CD8-positive, alpha-beta memory T cell (primary cell): ENCODE measurements at places on chromosomes 5 and 9.

DNA sequence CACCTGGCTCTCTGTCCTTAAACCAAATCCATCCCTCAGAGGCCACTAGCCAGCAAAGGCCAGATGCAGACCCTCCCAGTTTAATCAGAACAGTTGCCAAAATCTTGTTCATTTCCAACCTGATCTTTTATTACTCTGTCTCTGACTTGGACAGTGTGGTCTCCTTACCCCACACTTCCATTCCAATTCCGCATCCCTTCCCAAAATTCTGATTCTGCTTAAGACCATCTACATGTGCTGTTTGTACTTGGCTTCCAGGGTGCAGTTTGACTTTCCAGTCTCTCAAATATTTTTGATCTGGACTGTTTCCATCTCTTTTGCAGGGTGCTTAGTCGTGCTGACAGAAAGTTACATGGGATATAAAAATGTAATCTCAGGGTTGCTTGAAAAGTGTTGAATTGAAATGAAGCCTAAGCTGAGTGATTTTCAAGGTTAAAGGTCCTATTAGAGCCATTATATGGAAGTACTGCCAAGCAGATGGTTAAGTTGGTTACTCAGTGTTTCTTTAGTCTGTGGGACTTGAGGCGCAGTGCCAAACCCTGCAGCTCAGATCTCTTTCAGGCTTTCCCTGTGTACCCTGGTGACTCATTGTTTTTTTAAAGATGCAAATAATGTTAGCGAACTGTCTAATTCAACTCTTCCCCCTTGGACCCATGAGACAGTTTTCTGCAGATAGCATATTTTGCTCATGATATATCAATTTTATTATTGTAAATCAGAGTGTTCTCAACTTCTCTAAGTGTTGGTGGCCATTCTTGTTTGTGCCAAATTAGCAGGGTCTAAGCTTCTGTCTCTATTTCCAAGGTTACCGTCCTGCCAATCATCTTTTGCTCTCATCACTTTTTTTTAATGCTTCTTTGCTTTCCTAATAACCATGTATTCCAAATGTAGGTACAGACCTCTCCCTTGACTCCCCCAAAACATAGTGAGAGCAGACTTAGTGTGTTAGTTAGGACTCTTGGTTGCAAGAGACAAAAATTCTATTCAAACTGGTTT, 18.2 kb upstream of the DCP2 start:
- DNase-seq: no peak

DNA sequence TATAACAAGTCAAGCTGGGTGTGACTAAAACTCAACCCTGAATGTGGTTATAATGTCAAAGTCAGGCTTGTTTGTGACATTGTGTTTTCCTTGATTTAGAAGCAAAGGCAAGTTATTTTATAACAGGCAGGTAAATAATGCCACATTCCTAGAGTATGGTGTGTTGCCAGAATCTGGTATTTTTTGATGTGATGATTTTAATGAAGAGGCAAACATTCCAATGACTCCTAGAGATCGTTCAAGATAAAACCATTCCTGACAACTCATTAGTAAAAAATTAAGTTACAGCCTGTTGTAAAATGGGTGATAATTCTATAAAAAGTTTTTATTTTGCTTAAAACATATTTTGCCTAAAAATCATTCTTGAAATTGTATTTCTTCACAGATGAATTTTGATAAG, 60.0 kb downstream of the RAB14 start:
- no peak for DNase-seq

DNA sequence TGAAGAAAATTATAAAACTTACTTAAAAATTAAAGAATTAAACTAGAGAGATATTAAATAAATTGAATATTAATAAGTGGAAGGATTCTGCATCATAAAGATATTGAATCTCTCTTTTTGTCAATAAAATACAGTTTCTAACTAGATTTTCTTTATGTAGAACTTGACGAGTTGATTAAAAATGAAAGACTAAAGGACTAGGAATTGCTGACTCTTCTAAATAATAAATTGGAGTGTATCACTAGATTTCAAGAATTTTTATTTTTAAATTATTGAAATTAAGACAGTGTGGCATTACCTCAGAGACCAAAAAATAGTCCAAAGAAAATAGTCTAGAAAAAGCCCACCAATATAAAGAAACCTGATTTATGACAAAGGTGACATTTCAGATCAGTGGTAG, 492.4 kb downstream of the CETN3 start:
- DNase-seq: no peak

DNA sequence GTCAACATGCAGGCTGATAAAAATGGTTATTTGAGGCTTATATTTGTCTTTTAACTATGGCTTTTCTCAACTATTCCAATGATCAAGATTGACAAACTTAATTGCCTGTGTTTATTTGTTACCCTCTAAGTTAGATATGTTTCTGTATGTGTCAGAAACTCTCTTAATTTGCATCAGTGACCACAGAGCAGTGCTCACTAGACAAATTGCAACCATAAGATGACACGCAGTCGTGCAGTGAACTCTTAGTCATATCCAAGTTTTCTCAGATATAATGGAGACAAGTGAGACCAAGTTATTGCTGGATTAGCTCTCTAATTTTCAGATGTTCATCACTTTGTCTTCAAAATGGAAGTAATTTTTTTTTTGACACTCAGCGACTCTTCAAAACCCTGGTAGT, 342.2 kb upstream of the RFX3 start:
- no peak for DNase-seq

GRCh38 chr9:88358723-88359122, 29.5 kb upstream of the SPIN1 start:
- DNase-seq: no peak

DNA sequence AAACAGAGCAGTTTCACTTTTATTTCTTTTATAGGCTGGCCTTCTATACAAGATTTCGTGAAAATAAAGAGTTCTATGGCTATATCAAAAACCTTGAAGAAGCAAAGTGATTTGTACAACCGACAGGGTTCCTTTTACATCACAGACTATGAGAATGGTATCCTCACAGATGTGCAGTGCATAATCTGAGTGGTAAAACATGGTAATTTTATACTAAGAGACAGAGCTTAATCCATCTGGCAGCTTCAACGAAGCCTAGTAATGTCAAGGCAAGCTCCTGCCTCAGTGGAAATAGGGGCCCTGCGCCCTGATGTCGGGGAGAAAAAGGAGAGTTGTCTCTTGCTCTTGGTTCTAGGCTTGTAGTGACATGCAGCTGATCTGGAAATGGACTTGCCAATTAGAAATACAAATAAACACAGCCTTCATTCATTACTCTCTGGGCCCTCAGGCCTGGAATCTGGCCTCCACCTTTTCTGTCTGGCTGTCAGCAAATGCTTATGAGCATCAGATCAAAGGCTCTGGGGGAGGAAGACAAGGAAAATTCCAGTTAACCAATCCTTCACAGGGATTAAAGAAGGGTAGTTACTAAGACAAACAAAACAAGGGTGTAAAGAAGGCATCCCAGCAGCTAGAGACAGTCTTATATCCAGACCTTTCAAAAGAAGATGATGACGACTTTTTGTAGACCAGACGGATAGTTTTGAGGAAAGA, 33.6 kb upstream of the TRIM32 start:
- no peak for DNase-seq

GRCh38 chr9:69674716-69675438, 2.7 kb upstream of the APBA1 start:
- no peak for DNase-seq

DNA sequence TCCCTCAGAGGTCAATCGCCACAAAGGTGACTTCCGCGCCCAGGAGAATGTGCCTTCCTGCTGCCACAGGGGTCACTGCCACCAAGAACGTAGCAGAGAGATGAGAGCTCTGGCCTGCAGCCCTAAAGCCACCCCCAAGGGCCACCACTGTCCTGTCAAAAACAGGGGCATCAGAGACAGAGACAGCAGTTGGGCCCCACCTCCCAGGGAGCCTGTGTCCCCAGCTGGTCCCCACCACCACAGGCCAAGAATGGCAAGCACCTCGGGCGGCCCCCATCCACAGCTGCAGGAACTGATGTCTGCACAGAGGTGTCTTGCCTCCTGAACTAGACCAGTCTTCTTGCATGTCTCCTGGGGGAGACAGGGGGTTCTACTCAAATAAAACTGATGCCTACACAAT, 5.8 kb downstream of the SPATA31E1 start:
- DNase-seq: no peak

- peak; percentile 31 for DNase-seq
Observed at GRCh38 chr9:127898433-127899127, 823 bp downstream of the ST6GALNAC6 start.

GRCh38 chr9:84296146-84296843, 44.3 kb downstream of the SLC28A3 start:
- DNase-seq: no peak

DNA sequence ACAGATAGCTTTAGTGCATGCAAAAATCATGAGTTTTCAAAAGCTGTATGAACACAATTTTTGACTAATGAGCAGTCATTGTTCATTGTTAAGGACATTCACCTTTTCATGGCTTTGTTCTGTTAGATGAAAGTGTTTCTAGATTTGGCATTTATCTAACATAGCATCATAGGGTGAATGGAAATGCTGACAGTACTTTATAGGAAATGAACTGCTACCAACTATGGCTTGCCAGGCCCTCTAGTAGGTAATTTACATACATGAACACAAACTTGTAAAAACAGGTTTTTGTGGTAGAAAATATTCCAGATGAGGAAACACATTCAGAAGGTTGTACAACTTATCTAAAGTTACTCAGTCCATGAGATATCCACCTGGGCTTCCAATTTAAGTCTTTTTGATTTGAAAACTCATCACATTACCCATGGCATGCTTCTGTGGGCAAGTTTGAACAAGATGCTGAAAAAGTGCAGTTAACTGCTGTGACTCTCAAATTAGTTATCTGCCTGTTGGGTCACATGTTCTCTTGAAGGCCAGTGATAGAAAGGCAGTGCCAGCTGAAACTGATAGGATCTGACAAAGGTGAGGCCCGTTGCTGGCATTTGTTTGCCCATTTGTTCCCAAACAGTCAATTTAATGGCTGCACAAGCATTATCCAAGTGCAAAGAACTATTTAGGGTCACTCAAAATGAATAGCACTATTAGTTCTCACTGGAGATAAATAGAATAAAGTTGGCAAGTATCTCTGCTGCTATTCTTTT, 399.1 kb downstream of the MAN2A1 start:
- DNase-seq: no peak

DNA sequence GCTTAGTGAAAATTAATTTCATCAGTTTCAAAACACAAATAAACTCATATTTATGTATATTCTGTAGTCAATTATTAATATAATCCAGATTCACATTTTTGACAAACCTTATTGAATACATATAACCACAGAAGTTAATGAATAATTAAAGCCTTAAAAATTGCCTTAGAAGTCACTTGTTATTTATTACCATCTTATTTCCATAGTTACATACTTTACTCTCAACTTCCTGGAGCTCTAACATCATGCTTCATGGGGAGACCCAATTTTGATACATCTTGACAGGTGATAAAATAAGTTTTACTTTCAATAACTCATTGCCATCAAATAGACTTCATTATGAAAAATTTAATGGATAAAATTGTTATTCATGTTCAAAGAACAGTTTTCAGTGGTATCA, 1038.7 kb downstream of the PTPRD start:
- no peak for DNase-seq

- DNase-seq: no peak
Observed at GRCh38 chr9:77847059-77847499, 184.5 kb downstream of the GNAQ start.

GRCh38 chr5:150596826-150597225, 43.6 kb upstream of the SYNPO start:
- DNase-seq: no peak

DNA sequence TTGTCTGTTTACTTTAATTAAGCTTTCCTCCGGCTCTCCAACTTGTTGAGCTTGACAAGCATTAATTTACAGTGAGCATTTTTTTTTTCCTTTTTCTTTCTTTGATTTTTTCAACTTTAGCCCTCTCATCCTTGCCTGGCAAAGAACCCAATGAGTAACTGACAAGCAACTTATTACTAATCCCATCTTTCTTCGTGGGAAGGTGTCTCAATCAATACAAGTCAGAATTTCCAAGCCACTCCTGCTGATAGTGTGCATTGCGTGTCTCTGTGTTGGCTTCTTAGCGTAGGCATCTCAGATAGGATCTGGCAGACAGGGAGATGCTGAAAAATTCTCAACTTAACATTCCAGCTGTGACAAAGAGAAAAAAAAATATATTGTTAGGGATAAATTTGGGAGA, 527.7 kb upstream of the WWC1 start:
- no peak for DNase-seq

- DNase-seq: no peak
Observed at GRCh38 chr9:1098551-1098950, 48.4 kb downstream of the DMRT2 start.

DNA sequence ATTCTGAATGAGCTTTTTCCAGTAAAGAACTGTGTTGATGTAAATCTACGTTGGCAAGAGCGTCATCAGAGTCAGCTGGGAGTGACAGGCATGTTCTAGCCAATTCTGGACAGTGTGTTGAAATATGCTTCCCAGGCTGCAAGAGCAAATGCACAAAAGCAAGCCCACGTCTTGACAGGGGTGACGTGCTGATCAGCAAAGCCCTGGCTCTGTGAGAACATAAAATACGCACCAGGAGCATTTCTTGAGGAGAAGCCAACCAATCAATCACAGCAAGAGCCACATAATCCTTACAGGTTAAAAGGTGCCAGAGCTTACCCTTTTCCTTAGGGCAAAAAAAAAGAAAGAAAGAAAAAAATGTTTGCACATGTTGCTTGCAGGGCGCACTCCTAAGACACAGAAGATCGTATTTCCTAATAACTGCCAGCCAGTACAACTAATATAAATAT, 148.1 kb downstream of the PDE4D start:
- DNase-seq: no peak

DNA sequence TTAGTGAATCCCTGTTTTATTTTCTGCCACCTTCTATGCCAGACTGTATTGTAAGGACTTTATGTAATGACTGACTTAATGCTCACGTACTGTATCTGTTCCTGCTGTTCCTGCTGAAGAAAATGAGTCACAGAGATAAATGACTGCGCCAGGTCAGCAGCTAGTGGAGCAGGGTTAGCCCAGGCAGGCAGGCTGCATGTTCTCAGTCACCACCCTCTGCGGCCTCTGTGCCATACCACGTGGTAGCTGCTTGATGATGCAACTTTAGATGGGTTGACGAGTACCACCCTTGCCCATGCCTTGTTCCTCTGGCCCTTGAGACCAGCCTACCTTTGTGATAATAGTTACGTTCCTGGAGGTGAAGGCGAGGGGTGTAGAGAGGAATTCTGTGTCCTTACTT, 161.9 kb downstream of the TRIO start:
- DNase-seq: no peak

GRCh38 chr9:134339183-134339806, 13.0 kb downstream of the RXRA start:
- DNase-seq: no peak

DNA sequence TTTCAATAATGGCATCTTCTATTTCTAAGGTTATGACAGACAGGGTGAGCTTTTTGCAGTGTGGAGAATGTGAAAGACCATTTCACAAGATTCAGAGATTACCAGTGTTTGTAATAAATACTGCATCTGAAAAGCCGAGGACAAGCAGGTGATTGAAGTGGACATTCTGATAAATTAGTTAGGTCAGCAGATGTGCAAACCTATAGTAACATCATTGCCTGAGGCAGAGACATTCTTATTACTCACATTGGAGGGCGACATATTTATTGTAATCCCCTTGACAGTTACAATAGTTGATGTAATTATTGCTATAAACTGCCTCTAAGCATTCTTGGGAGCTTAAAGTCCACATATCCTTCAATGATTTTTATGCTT, 3.3 kb downstream of the RASGRF2 start:
- no peak for DNase-seq

- no peak for DNase-seq
Observed at GRCh38 chr5:82364497-82364896, 86.3 kb upstream of the RPS23 start.

- DNase-seq: no peak
Observed at GRCh38 chr5:16061163-16061562, 118.4 kb downstream of the MARCHF11 start.

GRCh38 chr5:179873588-179874110, 15.0 kb upstream of the MRNIP start:
- DNase-seq: no peak
